ENCODE measurements at places on chromosomes 1 and 21.

DNA sequence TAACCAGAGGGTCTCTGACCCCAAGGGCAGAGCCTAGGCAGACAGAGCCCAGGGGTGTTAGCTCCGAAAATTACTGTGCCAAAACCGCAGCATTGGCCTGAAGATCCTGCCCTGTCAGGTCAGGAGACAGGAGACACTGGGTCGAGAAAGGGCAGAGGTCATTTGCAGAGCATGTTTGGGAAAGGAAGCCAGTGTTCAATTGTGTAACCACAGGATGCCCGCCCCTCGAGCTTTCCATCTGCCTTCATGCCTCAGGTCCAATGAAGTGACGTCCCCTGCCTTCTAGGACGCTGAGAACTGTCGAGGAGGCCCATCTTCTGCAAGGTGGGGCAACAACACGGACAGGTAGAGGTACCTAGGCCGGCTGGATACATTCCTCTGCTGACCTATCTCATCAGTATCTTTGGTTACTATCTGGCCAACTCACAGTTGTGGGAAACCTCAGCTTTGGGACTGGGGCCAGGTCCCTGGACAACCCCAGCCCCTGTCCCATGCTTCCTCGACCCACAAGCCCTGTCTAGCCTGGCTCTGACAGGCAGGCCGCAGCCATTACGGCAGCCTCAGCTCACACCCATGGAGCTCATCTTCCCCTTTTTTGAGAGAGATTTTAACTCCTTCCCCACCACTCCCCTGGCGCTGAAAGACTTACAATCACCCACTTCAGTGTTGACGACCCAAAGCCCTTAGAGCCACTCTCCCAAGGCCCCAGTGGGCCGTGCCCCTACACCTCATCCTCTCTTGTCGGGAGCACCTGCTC, 1.3 kb downstream of the ARL8A start:
- H3K4me3 ChIP-seq = peak overlapping the region; percentile 94
- H3K27ac ChIP-seq = peak overlapping the region; percentile 97
- H3K4me1 ChIP-seq = peaks cover 24% of the 10 kb centered on the region
- H3K36me3 ChIP-seq = no peaks in the 10 kb centered on the region
- H3K27me3 ChIP-seq = no peaks in the 10 kb centered on the region
- DNase-seq = no peak

DNA sequence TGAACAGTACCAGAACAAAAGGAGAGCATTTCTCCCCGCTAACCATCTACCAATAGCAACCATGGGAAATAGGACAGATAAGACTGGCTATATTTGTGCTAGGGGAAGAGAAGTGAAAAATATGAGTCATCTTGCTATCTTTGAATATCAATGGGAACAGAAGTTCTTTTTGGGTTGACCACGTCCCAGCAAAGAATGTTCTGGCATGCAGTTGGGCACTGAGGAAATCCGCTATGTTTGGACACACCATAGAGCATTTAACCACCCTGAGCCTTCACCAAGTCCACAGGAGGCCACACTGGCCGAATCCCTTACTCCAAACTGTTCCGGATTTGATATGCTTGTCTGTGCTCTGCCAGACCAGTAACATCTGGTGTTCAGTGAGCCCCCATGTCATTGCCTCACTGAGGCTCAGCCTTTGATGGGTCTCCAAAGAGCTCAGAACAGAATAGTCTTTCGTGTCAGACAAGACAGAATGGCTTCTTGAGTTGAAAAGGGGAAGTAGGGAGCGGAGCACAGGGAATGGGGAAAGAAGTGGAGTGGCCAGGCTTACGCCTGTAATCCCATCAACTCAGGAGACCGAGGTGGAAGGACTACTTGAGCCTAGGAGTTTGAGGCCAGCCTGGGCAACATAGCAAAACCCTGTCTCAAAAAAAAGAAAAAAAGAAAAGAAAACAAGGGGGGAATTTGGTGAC, 81.4 kb downstream of the SMYD2 start:
- DNase-seq = no peak
- no peaks in the 10 kb centered on the region for H3K4me1 ChIP-seq
- no peak overlapping the region for H3K27ac ChIP-seq
- no peaks in the 10 kb centered on the region for H3K27me3 ChIP-seq
- H3K4me3 ChIP-seq = no peak overlapping the region
- H3K36me3 ChIP-seq = peaks cover 83% of the 10 kb centered on the region

DNA sequence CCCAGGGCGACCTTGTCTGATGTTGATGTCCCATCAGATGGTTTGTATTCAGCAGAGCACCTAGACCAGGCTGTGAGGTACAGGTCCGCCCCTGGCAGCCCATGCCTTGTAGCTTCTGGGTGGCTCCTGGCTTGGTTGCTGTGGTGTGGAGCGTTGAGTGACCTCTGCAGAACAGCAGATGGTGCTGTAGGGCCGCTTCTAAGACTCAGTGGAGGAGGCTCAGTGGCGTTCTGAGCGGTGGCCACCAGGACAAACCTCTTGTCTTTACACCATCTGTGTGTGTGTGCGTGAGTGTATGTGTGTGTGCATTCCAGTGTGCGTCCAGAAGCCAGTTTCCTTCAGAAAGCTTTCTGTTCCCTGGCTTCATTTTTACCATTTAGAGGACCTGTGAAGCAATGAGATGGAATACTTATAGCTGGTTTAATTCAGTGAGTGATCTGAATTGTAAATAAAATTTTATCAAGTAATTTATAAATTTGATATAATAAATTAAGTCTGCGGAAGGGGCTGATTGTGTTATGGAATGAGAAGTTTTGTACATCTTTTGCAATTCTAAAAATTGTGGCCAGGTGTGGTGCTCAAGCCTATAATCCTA, 66.1 kb downstream of the ADARB1 start:
- H3K27me3 ChIP-seq = no peaks in the 10 kb centered on the region
- no peak overlapping the region for H3K27ac ChIP-seq
- DNase-seq = no peak
- H3K4me3 ChIP-seq = no peak overlapping the region
- no peaks in the 10 kb centered on the region for H3K36me3 ChIP-seq

GRCh38 chr1:12232221-12232620, 2.4 kb downstream of the VPS13D start:
- DNase-seq = no peak
- no peaks in the 10 kb centered on the region for H3K27me3 ChIP-seq
- peak overlapping the region; percentile 100 for H3K4me3 ChIP-seq
- H3K27ac ChIP-seq = peak overlapping the region; percentile 99
- peaks cover 35% of the 10 kb centered on the region for H3K36me3 ChIP-seq
- H3K4me1 ChIP-seq = peaks cover 21% of the 10 kb centered on the region

GRCh38 chr1:174931214-174931613, 68.5 kb upstream of the CACYBP start:
- DNase-seq = no peak
- H3K36me3 ChIP-seq = no peaks in the 10 kb centered on the region
- H3K4me1 ChIP-seq = no peaks in the 10 kb centered on the region
- no peaks in the 10 kb centered on the region for H3K27me3 ChIP-seq
- H3K4me3 ChIP-seq = no peak overlapping the region
- no peak overlapping the region for H3K27ac ChIP-seq
